ENCODE measurements at places on chromosomes 1 and 21. TPM values are rescaled to one million over a fixed set of nuclear protein-coding genes. Genes with fewer than 3 reads are reported as not detected.

- DNase-seq: no peak
These were observed 27.3 kb downstream of the JMJD4 start for GRCh38 chr1:227707846-227708245.

RNF19B gene
- total RNA-seq: 16.3 TPM

DNA sequence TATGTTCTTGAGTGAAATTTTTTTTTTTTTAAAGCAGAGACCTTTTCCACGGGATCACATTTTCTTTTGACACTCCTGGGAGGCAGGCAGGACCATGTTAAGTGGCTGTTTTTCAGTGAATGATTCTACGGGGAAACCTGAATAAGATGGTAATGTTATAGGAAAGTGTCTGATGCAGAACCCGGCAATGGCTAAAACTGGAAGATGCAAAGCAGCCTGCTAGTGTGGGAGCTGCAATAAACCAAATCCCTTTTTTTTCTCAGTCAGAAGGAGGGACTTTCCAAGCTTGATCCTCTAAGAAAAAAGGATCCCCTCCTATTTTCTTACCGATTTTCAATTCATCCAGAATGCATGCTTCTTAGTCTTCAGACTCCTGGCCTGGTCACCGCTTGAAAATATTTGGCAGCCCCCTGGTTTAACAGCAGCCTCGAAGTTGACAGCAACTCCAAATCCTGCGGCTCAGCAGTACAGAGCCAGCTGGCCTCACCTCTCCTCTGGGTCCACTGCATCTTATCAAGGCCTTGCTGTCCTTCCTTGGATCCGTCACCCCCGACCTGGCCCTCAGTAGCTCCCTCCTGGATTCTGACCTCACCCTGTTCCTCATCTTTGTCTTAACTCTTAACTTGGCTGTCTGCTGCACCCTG, 5.6 kb downstream of the MX2 start:
- DNase-seq: no peak

DNA sequence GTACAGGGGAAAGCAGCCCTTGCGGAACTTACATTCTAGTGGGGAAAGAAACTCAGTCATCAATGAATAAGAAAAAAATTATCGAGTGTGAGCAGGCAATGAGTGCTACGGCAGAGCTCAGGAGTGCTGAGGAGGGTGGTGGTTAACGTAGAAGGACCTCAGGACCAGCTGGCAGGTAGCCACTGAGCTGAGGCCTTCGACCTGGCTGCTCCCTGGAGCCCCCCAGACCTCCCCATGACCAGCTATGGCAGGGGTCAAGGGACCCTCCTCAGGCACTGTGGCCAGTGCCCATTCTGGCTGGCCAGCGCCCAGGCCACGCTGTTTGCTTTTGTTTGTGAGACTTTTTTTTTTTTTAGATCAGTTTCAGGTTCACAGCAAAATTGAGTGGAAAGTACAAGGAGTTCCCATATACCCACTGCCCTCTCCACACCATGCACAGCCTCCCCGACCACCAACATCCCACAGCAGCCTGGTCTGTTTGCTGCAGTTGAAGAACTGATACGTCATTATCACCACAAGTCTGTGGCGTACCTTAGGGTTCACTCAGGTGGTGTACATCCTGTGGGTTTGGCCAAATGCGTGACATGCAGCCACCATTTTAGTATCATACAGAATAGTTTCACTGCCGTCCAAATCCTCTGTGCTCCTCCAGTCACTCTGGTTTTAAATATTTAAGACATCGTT, 11.8 kb upstream of the TTC22 start:
- DNase-seq: no peak

DNA sequence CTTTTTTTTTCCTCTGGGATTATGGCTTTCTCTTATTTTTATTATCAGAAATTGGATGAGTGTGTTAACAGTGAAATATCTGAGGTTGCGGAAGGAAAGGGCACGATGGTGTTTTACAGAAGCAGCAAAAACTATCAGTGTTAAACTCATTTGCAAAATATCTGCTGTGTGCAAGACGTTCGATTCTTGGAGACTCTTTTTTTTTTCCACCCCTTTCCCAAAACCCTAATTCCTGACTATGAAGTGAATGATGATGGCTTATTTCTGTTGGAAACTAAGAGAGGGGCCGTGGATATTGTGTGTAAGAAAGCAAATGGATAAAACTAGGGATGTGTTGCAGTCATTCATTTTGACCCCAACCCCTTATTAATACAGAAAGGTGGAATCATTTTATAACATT, 677 bp downstream of the NCAM2 start:
- DNase-seq: no peak
